ENCODE measurements at places on chromosomes 2 and 18.

DNA sequence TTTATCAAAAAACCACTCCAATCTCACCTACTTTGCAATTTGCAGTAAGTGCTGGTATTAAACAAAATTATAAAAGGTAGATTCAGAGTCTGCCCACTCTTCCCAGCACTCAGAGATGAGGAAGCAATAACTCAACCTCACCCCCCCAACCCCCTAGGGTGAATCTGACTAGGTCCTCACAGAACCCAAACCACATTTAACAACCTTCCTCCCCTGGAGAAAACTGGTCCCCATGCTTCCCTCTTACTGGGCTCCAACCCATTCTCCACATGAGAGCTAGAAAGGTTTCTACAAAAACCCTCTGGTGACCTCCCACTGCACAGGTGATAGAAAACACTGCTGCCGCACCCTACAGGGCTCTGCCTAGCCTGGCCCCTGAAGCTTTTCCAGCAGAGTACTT is 40.5 kb upstream of the BMP10 start:
- DNase-seq: no peak

DNA sequence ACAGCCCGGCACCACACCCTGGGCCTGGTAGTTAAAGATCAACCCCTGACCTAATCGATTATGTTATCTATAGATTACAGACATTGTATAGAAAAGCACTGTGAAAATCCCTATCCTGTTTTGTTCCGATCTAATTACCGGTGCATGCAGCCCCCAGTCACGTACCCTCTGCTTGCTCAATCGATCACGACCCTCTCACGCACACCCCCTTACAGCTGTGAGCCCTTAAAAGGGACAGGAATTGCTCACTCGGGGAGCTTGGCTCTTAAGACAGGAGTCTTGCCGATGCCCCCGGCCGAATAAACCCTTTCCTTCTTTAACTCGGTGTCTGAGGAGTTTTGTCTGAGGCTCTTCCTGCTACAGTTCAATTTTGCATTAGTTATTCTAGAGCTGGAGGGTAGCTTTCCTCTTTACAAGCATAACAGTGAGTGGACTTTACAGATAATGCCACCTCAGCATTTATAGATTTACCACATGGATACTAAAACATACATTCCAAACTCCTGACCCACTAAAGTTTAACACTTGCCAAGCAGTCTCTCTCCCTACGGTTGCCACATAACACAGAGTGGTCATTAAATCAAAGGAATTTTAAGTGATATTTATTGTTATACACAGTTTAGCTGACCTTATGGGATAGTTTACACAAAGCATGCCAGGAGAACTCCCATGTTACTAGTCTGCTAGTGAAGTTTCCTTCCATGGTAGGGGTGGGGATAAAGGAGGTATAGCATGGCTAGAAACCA is 101.0 kb downstream of the EVA1A start:
- no peak for DNase-seq

DNA sequence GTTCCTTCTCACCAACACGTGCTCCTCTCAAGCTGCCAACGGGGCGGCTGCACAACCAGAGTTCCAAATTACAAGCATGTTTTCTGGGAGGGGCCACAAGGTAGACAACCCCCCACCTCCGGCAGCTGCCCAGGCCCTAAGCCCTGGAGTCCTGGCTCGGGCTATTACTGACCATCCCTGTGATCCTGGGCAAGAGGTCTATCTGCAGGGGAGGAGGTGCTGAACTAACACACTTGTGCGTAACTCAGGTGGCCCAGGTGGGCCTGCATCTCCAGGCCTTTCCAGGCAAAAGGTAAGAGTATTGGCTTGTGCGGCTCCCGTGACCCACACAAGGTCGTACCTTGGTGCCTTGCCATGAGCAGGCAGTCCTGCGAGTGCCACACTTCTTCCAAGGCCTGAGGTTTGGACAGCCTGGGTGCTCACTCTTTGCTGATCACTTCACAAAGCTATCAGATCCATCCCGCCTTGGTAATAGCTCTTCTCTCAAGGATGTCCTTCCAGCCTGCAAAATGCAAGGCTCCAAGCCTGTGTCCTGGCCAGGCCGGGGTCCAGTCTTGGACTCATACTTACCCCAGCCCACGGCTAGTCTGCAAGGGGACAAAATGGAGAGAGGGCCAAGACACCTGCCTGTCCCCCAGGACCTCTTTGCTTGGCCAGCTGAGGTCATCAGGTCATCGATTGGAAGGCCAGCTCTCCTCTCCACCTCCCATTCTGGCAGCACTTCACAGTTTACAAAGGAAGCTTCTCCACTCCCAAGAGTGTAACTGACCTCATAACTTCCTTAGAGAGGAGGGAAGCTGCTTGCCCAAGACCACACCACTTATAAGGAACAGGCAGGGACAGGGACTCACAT is 33.9 kb downstream of the ADRA2B start:
- DNase-seq: no peak

DNA sequence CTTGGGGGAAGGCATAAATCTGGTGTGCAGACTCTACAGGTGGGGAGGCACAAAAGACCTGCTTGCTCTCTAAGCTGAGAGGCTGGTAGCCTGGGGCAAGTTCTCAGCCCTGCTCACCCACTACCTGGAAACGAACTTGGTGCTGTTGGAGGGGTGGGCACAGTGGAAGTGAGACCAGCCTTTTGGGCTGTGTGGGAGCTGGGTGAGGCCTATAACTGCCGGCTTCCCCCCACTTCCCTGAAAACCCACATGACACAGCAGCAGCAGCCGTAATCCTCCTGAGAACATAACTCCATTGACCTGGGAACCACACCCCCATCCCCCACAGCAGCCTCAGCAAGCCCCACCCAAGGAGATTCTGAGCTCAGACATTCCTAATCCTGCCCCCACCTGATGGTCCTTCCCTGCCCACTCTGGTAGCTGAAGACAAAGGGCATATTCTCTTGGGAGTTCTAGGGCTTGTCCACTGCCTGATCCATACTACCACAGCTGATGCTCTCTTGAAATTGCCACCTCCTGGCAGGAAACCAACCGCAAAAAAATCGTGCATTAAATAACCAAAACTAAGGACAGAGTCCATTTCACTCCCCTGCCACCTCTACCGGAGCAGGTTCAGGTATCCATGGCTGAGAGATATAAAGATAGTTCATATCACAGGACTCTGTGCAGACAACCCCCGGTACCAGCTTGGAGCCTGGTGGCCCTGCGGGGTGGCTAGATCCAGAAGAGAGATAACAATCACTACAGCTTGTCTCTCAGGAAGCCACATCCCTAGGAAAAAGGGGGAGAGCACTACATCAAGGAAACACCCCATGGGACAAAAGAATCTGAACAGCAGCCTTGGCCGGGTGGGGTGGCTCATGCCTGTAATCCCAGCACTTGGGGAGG is 178.1 kb downstream of the NDUFA10 start:
- no peak for DNase-seq

- DNase-seq: no peak
These were observed 90.4 kb downstream of the CERKL start for GRCh38 chr2:181566334-181567032.

- no peak for DNase-seq
These were observed 14.2 kb downstream of the ERCC3 start for GRCh38 chr2:127279781-127280180.

DNA sequence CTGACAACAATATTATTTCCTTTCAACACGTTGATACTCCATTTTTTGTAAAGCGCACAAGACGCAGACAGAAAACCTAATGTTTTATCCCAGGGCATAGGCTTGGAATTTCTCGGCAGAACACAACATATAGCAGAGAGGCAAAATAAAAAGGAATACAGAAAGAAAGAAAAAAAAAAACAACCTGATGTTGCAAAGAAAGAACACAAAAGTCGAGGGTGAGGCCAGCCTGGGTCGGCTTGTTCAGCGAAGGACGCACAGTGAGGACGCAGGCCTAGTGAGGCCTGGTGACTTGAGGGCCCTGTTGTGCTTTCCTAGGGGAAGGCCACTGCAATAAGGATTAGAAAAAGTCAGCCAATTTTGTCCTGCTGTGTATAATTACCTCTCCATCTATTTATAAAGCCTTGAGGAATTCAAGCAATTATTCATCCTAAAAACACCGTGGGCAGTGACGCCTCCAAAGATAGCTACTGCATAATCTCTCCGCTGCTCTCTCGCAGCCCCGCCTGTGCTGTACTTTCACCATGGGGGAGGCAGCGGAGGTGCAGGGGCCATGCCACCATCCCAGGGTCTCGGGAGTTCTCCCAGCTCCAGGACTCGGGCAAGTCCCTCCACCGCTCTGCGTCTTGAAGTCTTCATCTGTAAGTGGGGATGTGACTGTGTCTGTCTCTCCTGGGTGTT is 61.9 kb upstream of the SH3RF3 start:
- DNase-seq: no peak

DNA sequence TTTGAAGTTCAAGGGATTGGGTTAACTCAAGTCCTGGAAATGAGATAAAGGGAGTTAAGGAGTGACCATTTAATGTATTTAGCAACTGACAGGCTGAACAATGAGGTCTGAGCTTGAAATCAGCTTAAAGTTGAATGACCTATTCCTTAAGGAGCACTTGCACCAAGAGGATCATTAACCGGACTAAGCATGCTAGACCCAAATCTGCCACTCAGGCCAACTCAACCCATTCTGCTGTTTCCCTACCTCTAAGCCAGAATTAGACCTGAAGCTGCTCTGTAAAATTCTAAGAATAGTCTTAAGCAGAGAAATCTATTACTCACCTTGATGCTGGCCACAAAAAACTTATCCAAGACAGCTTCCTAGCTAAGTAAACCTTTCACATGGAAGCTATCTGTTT is 59.8 kb downstream of the SPRED2 start:
- no peak for DNase-seq

- no peak for DNase-seq
These were observed 356.7 kb upstream of the LYPD1 start for GRCh38 chr2:133026536-133027177.

DNA sequence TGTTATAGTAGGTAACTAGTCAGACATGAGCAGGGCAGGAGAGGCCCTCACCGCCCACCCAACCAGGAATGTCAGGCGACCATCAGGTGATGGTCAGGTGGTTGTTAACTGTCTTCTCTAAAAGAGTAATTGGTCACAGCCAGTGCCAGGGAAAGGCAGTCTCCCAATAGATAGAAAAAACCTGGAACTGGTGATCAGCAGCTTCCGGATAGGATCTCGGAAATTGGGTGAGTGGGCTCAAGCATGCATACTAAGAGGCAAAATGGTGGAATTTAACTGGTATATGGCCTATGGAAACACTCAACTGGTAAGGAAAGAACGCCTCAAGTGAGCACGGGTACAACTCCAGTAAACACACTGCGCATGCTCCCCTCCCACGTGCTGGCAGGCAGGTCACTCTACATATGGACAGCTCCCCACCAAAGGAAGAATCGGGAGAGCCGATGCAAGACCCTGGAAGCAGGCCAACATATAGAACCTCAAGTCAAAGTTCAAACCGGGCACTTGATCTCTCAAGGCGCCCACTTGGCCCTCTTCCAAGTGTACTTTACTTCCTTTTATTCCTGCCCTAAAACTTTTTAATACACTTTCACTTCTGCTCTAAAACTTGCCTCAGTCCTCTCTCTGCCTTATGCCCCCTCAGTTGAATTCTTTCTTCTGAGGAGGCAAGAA is 43.5 kb upstream of the TMEM131 start:
- DNase-seq: no peak

DNA sequence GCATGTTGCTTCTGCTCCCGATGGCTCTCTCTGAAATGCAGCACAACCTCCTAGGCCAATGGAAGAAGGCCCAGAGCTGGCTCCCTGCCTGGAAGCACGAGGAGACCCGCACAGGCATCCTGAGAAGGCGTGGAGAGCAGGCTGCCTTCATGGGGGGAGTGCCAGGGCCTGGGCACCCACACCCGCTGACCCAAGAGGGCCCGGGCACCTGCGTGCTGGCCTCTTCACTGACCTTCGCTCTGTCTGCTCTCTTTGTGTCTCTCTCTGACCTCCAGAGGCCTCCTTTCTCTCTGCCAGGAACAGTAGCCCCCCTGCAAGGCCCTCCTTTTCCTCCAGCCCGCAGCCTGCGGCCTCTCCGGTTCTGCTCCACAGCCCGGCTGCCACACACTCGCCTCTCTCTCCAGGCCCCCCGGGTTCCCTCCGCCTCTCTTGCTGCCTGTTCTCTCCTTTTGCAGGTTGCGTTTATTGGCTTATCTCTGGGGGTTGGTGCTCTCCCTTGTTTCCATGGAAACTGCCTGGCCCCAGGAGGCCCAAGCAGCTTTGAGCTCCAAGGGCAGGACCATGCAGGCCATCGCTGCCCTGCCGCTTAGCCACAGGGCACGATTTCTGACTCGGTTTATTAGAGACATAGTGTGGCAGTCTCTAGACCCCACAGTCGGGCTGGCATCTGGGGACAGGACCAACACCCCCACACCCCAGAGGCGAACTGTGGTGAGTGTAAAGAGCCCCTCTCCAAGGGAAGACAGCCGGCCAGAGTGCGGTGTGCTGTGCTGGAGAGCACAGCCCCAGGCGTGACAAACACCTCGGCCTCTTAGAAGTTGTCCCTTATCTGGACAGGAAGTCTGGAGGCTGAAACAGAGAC is 1.7 kb downstream of the MZT2B start:
- DNase-seq: peak; percentile 46

- no peak for DNase-seq
These were observed 1.9 kb downstream of the CABLES1 start for GRCh38 chr18:23137097-23137635.

- DNase-seq: no peak
These were observed 92.2 kb upstream of the KCTD1 start for GRCh38 chr18:26640541-26640940.

DNA sequence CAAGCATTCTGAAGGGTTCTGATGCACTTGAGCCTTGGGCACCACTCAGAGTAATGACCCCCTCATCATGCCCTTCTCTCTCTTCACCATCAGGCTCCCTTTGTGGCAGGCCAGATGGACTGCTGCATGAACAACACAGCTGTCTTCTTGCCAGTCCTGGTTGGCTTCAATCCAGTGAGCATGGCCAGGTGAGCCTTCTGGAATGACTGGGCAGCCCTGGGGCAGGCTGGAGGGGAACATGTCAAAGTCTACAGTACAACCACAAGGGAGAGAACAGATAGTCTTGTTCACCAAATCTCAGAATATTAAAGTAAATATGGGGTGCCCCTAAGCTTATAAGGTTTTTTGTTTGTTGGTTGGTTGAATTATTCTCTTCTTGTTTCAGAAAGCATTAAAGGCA is 4.4 kb downstream of the GCKR start:
- DNase-seq: no peak

GRCh38 chr2:70768590-70769085 is 638 bp upstream of the ADD2 start:
- no peak for DNase-seq

DNA sequence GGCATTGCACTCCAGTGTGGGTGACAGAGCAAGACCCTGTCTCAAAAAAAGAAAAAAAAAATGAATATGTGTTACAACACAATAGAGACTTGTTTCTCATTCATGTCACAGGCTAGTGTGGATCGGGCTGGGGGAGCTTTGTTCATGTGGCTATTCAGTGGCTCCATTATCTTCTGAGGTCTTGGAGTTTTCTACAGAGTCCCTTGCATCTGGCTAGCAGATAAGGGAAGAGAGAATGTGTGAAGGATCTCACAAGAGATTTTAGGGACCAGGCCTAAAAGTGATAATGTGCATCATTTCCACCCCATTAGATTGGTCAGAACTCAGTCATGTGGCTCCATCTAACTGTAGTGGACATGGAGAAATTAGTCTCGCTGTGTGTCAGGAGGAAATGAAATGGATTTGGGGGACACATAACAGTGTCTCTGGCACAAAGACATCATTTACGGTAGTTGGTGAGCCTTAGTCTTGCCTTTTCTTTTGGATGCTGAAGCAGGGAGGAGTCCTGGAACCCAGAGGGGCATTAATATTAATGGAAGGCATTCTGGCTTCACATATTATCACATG is 32.4 kb upstream of the CASP10 start:
- no peak for DNase-seq

- no peak for DNase-seq
These were observed 642.3 kb upstream of the SYT4 start for GRCh38 chr18:43919551-43919950.
